ENCODE measurements at places on chromosomes 16 and 17. TPM values are rescaled to one million over a fixed set of nuclear protein-coding genes. Genes with fewer than 3 reads are reported as not detected.

DNA sequence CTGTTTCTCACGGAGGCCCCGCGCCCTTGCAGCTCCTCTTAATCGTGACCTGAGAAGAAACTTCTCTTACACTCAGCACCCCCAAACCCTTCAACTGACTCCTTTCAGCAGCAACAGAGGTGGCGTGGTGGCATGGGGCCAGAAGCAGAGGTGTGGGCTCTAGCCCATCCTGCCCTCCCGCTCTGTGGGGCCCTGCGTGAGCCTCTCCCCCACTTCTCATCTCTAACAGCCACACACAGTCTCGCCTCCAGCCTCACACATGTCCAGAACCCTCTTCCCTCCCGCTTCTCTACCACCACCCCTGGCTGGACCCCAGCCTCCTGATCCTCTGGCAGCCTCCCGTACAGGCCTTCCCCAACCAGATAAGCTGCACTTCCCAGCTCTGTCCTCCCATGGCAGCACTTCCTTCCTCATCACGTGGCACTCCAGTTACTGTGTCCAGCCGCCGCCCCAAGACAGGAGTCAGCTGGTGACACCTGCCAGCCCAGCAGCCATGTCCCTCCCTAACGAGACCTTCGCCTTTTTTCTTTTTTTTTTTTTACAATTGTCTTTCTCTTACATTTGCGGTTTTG is 30.5 kb downstream of the NSMCE1 start:
- no peak overlapping the region for H3K4me3 ChIP-seq
- H3K27me3 ChIP-seq = no peaks in the 10 kb centered on the region
- no peak for DNase-seq
- peak overlapping the region; percentile 79 for H3K27ac ChIP-seq
- no peaks in the 10 kb centered on the region for H3K36me3 ChIP-seq

DNA sequence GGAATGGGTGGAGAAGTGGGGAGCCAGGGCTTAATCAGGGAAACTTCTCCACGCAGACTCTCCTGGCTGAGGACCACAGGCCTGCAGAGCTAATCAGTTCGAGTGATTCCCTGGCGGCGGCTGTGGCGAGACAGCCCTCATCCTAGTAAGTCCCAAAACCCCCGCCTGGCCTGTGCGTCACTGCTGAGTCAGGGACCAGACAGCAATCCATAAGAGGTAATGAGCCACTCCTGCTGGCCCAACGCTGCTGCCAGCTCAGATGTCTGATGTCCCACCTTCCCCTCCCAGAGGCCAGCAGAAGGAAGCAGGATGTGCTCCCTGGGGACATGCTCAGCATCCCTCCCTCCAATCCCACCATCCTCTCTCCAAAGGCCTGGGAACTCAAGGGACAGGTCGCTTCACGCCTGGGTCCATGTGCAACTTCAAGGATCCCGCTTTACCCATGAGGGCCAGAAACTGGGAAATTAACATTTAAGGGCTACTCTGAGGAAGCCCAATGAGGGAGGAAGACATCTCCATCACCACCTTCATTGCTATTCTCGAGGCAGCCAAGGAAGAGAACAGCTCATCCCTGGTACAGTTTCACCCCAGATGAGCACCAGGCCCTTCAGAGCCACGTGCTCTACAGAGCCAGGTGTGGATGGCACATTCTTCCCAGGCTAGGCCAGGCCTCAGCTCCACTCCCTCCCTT is 7.9 kb downstream of the ACLY start:
- no peak for DNase-seq
- H3K4me1 ChIP-seq = peaks cover 34% of the 10 kb centered on the region
- no peak overlapping the region for H3K27ac ChIP-seq
- peak overlapping the region; percentile 7 for H3K4me3 ChIP-seq
- H3K27me3 ChIP-seq = no peaks in the 10 kb centered on the region

CD300H gene
- not detected for total RNA-seq

- H3K27me3 ChIP-seq = no peaks in the 10 kb centered on the region
- no peaks in the 10 kb centered on the region for H3K36me3 ChIP-seq
- no peak overlapping the region for H3K4me3 ChIP-seq
- no peak for DNase-seq
- no peak overlapping the region for H3K27ac ChIP-seq
Observed at GRCh38 chr17:3864534-3864933, 18.5 kb upstream of the NCBP3 start.

KRTAP9-8 gene
- total RNA-seq = not detected

CLDN7 gene
- not detected for total RNA-seq

GRCh38 chr17:45020354-45021138 is 30.9 kb downstream of the DCAKD start:
- peaks cover 5% of the 10 kb centered on the region for H3K36me3 ChIP-seq
- H3K4me3 ChIP-seq = peak overlapping the region; percentile 76
- H3K27ac ChIP-seq = no peak overlapping the region
- H3K4me1 ChIP-seq = peaks cover 28% of the 10 kb centered on the region

DNA sequence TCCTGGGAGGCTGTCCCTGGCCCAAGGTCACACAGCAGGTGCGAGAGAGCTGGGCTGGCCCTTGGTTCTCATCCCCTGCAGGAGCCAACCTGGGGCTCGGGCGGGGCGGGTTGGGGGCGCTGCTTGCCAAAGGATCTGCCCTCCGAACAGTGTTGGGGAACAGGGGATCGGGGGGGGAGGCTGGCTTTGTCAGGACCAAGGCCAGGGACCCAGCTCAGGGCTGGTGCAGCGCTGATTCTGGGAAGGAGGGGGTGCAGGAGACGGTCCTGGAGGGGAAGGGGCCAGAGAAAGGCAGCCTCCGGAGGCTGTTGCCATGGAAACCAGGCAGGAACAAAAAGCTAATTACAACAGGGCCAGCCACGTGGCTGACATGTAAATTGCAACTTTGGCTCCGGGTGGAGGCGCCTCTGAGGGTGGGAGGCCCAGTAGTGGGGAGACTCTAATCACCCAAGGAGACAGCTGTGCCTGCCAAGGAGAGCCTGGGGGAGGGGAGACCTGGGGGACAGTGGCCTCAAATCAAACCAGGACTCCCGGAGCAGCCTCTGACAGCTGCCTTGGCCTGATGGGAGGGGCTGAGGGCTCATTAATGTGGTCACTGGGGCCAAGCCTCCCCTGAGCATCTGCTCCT is 1.3 kb downstream of the TUBB3 start:
- no peaks in the 10 kb centered on the region for H3K36me3 ChIP-seq
- peaks cover 11% of the 10 kb centered on the region for H3K27me3 ChIP-seq
- peaks cover 32% of the 10 kb centered on the region for H3K4me1 ChIP-seq
- DNase-seq = peak; percentile 64

DNA sequence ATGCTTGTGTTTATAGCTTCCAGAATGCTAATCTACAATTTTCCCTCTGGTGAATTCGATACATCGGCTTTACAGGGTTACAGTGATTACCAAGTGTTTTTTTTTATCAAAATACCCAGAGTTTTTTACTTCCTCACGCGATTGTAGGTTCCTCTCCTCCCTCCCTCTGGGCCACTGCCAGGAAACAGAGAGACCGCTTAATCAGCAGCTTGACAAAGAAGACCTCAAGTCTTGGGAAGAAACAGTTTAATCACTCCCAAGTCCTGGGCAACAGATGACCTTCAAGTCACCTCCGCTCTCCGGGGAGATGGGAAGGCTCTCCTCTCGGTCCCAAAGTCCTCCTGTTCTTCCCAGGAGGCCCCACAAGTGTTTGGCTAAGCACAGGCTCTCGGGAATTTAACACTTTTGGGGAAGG is 23.5 kb downstream of the SMTNL2 start:
- peaks cover 4% of the 10 kb centered on the region for H3K27me3 ChIP-seq
- DNase-seq = no peak
- H3K4me3 ChIP-seq = no peak overlapping the region
- peaks cover 12% of the 10 kb centered on the region for H3K4me1 ChIP-seq
- no peaks in the 10 kb centered on the region for H3K36me3 ChIP-seq
- peak overlapping the region; percentile 85 for H3K27ac ChIP-seq

BPTF gene
- 161 TPM for total RNA-seq

DNA sequence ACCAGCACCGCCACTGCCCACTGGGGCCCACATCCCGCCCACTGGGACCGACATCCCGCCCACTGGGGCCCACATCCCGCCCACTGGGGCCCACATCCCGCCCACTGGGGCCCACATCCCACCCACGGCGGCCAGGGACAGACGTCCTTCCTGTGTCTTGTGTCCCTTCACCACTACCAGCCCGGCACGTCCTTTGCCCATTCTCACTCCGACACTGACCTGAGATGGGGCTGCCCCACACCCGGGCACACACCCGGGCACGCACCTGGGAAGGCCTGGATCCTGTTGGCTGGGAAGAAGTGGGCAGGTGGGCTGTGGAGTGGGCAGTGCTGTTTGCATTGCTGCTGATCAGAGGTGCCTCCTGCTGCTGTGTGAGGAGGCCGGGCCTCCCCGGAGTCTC is 28.4 kb upstream of the GNG13 start:
- H3K27ac ChIP-seq = no peak overlapping the region
- peaks cover 17% of the 10 kb centered on the region for H3K27me3 ChIP-seq
- no peak for DNase-seq
- no peaks in the 10 kb centered on the region for H3K36me3 ChIP-seq

DNA sequence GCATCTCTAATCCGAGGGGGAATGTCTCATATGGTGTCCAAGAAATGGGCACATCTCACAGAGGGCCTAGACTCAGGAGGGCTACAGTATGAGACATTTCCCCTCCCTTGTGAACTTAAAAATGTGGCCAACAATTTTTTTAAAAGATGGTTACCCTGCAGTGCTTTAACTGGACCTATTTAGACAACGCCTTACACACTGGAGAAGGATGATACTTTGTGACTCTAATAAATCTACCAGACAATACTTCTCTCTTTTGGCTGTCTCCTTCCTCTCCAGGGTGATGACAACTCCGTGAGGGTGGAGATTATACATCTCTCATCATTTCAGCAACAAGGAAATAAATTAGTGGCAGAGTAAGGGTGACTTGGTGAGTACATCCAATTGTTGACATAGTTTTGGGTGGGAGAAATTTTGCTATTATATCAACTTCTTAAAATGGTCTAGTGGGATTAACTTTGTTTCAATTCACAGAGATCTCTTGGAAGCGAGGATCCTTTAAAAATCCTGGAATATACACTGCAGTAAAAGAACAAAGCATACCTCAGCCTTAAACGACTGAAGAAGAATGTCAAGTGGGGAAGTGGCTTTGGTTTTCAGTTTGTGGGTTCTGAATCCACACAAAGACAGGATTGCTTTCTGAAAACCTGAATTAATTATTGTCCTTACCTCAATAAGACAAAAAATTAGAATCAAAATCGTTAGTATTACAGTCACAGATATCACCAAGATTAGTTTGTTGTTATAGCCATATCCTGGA is 89.8 kb downstream of the KPNA2 start:
- H3K4me1 ChIP-seq = no peaks in the 10 kb centered on the region
- peaks cover 26% of the 10 kb centered on the region for H3K36me3 ChIP-seq
- peak overlapping the region; percentile 2 for H3K27ac ChIP-seq
- H3K4me3 ChIP-seq = no peak overlapping the region
- no peak for DNase-seq

KRT27 gene
- total RNA-seq = not detected

GRCh38 chr17:74703311-74703710 is 9.4 kb downstream of the CD300LF start:
- no peaks in the 10 kb centered on the region for H3K4me1 ChIP-seq
- H3K27me3 ChIP-seq = peaks cover 27% of the 10 kb centered on the region
- no peak overlapping the region for H3K4me3 ChIP-seq
- DNase-seq = no peak

DNA sequence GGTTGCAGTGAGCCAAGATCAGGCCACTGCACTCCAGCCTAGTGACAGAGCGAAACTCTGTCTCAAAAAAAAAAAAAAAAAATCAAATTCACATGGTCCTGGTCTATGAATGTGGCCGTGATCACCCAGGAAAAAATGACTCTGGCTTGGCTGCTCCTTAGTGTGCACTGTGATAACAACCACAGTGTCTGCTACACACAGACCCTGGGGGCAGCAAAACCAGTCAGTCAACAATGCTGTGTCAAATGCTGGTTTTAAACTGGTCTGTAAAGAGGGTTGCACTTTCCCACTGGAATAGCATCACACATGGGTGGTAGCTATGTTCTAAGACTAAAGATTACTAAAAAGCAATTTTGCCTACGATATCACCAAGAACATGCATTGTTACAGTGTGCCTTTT is 71.0 kb downstream of the ARHGAP17 start:
- peaks cover 19% of the 10 kb centered on the region for H3K36me3 ChIP-seq
- no peaks in the 10 kb centered on the region for H3K4me1 ChIP-seq
- no peak overlapping the region for H3K27ac ChIP-seq
- DNase-seq = no peak
